Mesothelial cell of epicardium (in vitro differentiated cells): ENCODE measurements at places on chromosomes 5 and 9.
A peak's percentile ranks its signal among the peaks of the same experiment; 100 is the strongest.

DNA sequence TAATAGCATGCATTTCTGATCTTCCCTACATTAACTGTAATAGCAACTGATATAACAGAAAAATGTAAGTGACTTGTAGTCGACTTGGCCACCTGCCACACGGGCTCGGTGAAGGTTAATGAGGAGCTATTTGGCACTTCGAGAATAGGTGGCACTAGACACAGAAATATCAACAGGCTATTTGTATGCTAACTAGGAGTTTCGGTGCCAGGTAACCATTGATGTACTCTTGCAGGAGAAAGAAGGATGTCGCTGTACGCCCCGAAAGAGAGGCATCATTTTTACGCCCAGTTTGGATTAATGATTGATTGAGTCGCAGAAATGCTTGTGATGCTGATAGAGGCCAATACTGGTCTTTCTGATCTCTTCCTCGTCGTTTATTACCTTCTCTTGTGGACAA, 516 bp upstream of the DMRT2 start:
- no peak for DNase-seq

DNA sequence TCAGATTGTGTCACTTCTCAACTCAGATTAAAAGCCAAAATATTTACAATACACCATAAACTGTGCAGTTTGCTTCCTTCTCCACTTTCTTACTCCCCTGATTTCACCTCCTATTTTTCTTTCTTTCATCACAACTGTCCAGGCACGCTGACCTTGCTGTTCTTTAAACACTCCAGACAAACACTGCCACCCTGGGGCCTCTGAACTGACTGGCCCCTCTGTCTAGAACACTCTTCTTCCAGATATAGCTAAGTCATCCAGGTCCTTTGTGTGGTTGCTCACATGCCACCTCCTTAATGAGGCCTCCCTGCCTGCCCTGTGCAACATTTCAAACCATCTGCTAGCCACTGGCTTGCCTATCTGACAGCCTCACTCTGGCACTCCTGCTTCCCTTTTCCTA, 46.6 kb downstream of the ATG10 start:
- DNase-seq: no peak

GRCh38 chr5:33336891-33337636, 103.7 kb upstream of the TARS1 start:
- DNase-seq: no peak

DNA sequence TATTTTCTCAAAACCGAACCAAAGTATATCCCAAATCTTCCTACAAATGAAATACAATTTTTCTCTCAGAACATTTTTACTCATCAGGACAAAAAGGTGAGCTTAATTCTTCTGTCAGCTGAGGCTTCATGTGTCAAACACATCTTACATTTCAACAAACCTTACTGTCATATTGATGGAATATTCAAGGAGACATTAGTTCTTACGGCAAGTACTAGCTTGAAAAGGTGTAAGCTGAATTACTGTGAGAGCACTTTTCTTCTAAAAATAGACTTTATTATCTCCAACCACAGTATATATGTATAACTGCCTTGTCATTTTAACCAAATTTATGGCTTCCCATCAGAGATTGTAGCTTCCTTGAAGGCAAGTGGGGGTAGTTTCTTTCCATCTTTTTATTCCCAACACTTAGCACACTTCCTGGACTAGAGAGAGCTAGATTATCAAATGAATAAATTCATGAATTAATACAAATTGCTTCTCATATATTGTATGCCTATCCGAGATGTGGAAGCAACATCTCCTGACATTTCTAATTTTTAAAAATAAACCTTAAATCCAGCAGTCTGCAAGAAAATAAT, 822.7 kb upstream of the DMAC1 start:
- no peak for DNase-seq

DNA sequence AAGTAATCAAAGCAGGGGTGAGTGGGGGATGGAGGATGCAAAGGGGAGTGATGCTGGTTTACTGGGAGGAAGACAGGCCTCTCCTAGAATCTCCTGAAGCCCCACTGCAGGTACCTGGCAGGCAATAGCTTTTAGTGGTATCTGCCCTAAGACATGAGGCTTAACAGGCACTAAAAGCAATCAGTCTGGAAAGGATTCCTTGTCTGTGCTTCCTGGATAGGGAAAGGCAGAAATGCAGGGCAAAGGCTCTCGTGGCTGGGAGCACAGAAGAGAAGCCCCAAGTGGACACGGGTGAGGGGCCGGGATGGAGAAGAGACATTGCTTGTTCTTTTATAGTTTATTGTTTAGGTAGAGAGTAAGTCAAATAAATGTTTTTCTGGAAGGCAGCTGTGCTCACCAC, 40.1 kb downstream of the CCNJL start:
- no peak for DNase-seq

DNA sequence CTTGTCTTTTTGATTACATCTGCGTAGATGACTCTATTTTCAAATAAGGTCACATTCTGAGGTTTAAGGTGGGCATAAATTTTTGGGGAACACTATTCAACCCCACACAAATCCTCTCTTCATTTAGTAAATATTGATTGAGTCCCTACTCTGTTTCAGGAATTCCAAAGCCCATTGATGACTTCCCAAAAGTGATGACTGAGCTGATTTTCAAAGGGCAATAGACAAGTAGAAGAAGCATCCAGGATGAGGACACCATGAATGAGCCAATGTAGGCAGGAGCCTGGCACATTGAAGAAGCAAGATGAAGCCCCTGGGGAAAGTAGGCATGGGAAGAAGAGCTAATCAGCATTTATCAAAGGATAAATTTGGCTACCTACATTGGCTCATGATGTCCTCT, 35.2 kb downstream of the OR1J1 start:
- no peak for DNase-seq

GRCh38 chr9:15116130-15116580, 190.9 kb downstream of the TTC39B start:
- DNase-seq: no peak

DNA sequence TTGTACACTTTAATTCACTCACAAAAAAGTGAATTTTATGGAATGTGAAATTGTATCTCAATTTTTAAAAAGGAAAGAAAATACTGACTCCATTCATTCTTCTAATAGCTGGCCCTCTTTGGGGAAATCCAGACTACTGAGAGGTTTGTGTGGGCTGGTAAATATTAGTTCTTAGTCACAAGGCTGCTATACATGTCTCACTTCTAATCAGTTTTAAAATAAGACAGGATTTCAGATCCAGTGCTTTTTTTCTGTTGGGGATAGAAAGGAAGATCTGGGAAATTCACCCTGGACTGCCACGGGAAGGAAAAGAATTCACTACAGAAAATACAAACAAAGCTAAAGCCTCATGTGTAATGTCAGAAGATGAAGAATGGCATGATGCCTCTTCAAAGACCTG, 32.7 kb upstream of the ADAMTSL1 start:
- DNase-seq: no peak

DNA sequence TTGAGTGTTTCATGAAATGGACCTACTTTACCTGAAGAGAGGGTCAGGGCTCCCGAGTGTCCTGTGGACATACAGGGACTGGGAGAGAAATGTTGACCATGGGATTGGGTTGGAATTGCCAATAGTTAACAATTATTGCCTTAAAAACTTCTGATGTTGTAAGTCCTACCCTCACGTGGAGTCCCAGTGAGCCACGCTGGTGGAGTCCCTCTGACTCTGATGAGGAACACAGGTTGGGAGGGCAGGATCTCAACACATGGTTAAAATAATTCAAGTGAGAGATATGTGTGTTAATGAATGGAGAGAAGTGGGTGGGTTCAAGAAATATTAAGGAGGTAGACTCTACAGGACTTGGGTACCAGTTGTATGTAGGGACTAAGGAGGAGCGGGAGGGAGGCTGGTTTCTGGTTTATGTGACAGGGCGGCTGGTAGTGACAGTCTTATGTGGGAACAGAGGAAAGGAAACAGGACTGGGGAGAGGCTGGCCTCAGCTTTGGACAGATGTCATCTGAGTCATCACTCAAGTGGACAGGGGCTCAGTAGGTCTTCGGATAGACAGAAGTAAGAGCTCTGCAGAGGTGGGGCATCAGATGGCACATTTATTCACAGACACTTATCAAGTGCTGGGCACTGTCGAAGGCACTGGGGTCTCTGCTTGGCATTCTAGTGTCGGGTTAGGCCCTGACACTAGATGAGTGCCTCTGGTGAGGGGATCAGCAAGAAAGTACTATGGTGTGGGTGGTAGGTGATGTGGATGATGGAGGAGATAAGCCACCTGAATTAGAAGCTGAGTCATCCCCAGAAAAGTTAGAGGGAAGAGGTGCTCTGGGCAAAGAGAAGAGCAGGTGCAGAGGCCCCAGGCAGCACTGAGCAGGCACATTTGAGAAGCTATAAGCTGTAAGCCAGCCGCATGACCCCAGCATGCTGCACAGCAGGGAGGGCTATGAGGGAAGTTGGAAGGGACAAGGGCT, 27.2 kb downstream of the MAML1 start:
- no peak for DNase-seq

GRCh38 chr9:74662674-74663073, 165.5 kb downstream of the RORB start:
- no peak for DNase-seq

DNA sequence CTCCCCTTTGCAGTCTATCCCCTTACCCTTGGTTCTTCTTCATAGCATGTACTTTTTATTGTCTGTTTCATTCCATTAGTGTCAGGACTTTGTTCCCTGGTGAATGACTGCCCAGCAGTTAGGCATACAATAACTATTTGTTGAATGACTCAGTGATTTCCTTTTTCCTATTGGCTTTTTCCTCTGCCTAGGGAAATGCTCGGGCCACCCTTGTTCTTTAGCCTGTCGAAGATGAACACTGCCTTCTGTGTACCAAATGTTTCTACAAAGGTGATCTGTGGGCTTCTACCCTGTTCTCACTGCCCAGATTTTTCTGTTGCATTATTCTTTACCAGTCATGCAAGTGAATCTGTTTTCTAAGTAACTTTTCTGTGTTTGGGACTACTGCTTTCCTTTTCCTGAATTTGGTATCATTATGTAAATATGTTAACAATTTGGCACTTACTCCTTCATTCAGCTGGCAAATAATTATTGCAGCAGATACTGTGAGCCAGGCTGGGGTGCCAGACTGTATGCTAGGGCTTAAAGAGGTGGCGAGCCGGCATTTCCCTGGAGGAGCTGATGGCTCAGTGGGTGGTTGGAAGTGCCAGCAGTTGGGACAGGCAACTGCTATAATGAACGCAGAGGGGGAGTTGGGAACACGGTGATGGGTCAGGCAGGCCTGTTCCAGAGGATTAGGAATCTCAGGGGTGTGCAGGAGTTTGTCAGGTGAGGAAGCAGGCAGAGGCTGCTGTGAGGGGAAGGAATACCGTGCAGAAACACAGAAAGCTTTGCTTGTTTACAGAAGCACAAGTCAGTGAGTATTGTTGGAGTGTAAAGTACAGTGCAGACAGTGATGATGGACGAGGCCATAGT, 30.6 kb downstream of the KDM4C start:
- DNase-seq: no peak

GRCh38 chr5:98927989-98928872, 576 bp downstream of the CHD1 start:
- peak; percentile 72 for DNase-seq

- no peak for DNase-seq
These were observed 15.2 kb downstream of the NFIL3 start for GRCh38 chr9:91408475-91408874.

- no peak for DNase-seq
These were observed 15.4 kb downstream of the HAUS6 start for GRCh38 chr9:19087106-19088000.

GRCh38 chr5:96903300-96903699, 27.0 kb downstream of the ERAP2 start:
- DNase-seq: no peak

- no peak for DNase-seq
These were observed 162.0 kb upstream of the S1PR3 start for GRCh38 chr9:88829276-88829675.

DNA sequence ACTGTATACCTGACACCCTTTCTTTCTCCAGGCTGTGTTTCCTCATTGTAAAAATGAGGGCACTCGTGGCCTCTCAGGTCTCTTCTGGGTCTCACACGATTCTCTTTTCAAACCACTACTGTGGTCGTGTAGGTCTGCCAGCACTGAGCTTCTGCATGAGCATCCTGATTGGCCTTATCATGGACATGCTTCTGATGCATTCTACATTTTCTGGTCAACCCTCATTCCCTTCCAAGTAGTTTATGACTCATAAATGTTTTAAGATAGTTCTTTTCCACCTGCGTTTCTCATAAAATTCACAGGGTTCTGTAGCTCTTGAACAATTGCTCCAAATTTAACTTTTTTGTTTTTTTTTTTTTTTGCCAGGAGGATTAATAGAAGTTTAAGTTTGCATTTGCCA, 294.8 kb downstream of the KCTD16 start:
- DNase-seq: no peak

DNA sequence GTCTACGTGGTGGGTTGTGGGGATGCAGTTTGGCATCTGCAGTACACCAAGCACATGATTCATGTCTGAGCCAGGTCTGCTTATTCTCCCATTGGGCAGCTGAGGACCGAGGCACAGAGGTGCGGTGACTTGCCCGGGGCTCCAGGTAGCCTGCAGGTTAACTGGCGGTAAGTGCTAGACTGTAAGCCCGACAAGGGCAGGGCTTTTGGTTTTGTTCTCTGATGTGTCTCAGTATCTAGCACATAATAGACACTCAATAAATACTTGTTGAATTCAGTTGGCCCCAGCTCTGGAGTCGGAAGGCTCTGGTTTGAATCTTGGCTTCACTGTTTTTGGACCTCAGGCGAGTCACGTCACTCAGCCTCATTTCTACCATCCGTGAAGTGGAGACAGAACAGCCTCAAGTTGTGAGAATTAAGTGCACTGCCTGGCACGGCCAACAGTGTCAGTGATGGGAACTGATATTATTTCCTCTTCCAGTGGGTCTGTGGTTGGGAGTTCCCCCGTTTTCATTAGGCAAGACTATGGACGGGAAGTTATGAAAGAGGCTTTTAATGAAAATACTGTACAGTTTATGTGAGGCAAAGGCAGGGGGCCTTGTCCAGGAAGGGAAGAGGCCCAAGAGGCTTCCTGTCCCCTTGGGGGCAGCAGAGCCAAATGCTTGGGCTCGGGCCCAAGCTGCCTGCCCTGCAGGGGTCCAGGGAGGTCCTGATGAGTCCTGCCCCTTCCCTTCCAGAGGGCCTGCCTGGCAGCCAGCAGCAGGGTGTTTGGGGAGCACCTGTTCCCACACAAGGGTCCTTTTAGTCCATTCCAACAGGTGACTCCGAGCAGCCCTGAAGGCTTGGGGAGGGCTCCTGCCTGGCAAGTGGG, 3.3 kb downstream of the PRELID1 start:
- no peak for DNase-seq

- DNase-seq: peak; percentile 84
These were observed 399 bp upstream of the FBN2 start for GRCh38 chr5:128538250-128539037.

GRCh38 chr9:92807757-92808725, 43.4 kb upstream of the BICD2 start:
- DNase-seq: no peak

GRCh38 chr5:54867310-54867944, 118.0 kb downstream of the ESM1 start:
- no peak for DNase-seq
